MG63 (cell line): ENCODE measurements at places on chromosomes 1 and 21. TPM values are rescaled to one million over a fixed set of nuclear protein-coding genes. Genes with fewer than 3 reads are reported as not detected.

GRCh38 chr1:167532964-167533824 is 14.9 kb upstream of the CD247 start:
- peak; percentile 19 for DNase-seq

DNA sequence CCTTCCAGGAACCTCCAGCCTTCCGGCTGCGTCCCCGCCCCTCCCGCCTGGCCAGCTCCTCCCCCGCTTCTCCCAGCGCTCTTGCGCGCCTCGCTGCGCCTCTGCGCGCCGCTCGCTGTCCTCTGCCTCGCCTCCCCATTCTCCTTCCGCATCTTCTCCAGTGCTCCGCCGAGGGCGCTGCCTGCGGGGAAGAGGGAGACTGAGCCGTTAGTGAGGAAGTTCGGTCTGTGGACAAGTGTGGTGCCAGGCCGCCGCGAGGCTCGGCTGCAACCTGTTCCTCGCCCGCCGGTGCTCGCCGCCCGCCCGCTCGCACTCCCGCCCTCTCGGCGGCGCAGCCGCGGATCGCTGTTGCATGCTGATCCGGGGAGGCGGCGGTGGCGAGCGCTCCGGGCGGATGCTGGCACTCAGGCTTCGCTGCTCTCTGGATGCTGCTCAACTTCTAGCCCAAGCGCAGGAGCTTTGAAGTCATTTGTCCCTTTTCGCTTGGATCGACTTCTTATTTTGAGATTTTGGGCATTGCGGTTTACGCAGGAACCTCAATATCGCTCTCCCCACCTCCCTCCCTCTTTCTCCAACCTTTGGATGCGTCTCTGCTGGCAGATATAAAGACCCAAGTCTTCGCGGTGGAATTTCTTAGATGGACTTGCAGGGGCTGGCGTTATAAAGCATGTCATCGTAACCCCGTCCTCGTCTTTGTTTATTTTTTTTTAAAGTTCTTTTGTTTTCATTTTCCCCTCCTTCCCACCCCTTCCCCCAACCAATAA is 614 bp upstream of the CACNA1E start:
- DNase-seq: peak; percentile 43

DNA sequence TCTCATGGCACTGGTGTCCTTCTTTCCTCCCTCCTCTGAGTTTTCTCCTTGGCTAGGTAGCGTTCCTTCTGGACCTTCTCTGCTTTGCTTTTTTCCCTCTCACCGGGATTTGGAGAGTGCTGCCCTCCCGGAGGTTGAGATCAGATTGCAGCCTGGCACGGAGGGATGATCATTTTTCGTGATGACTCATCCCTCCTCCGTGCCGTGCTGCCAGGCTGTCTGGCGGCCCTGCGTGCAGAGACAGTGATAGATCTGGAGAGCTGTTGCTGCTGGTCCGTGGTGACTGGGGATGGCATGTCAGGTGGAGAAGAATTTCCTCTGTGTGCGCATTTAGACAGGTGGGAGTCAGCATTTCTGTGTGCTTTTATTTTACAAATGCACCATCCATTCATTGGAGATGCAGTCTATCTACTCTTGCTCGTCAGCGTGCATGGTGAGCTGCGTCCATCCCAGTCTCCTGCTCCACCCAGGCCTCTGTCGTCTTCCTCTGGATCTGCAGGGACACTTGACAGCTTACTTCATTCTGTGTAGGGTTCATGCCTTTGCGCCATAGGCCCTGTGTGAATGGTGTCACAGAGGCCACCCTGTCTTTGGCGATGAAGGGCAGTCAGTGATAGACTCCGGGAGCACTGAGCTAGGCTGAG is 104.4 kb downstream of the PCBP3 start:
- peak; percentile 91 for DNase-seq

- DNase-seq: peak; percentile 29
These were observed 15.5 kb downstream of the FMN2 start for GRCh38 chr1:240107058-240107684.

DNA sequence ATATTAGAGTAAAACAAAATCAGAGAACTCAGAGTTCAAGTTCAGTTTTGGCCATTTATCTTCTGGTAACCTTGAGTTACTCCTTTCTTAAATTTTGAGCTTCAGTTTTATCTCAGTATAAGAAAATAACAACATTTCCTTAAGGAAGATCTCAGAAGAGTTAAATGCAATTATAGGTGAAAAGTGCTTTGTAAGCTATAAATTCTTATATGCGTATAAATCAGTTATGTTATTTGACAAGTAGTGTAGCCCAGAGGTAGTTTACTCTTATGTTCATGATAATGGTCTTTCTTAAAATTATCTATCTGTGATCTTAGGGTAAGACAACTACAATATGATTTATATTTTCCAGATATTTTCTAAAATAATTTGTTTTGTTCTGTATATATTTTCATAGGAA is 89.8 kb downstream of the LHX9 start:
- no peak for DNase-seq

DNA sequence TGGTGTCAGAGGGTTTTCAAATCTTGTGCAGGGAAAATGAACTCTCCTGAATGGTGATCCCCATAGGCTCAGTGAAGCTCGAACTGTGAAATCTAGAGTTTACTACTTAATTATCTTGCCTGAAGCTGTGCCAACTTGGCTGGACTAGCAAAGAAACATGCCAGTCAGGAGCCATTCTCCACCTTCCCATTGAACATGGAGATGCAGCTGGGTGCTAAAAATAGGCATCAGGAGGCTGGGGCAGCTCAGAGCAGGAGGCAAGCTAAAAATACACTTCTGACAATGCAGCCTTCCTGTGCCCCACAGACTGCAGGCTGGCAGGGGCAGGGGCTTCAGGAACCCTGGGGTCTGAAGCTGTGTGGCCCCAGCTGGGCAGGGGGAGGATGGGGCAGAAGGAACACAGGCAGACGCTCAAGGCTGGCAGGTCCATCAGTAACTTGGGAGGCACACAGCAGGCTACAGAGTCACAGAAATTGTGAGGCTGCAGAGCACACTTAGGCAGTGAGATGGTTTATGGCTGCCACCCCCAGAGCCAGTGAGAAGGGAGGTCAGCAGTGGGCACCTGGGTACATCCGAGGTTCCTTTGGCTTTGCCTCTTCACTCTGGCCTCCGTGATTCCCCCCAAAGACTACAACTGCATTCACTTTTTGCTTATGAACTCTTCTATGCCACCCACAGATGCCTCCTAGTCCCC is 155.4 kb upstream of the KCND3 start:
- no peak for DNase-seq

DNA sequence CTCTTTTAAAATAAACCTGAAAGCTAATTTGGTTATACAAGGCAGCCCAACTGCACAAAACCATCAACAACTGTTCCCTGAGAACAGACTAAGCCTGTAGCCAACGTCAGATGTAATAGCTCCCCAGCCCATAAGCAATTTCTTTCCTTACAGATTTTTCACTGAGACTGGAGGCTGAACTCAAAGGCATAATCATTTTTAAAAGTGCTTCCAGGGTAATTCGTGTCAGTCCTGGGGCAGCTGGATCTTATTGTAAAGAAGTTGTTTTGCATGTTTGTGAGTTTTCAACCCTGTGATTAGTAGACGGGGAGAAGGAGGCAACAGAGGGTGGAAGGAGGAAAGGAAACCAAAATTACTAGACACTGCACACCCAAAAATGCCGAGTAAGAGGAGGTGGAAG is 3.2 kb downstream of the DPT start:
- DNase-seq: no peak

GRCh38 chr1:78005755-78006154 is 1.0 kb downstream of the DNAJB4 start:
- DNase-seq: peak; percentile 29

GRCh38 chr1:153849487-153850185 is 73.1 kb downstream of the GATAD2B start:
- no peak for DNase-seq

The SPOCD1 gene
- total RNA-seq: 27.6 and 32.3 TPM in 2 replicates

The FAM3B gene
- not detected in 2 replicates for total RNA-seq

DNA sequence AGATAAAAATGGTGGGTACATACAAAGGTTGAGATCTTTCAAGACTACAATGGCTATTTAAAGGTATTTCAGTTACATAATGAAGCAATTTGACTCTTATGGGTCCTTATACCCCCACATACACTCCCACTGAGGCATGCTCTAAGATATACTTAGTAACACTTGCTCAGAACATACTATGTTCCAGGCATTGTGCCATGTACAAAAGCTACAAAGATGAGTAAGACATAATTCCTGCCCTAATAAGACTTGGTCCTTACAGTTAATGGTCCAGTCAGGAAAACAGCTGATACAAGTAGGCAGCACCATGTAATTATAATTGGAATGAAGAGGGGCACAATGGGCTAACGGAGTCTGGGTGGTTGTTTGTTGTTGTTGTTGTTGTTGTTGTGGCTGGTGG is 166.7 kb upstream of the BEND5 start:
- no peak for DNase-seq
